Activated naive CD4-positive, alpha-beta T cell treated with Interleukin-2 at 50 U/mL for 16 hours (primary cell): ENCODE measurements at places on chromosomes 4 and X.

DNA sequence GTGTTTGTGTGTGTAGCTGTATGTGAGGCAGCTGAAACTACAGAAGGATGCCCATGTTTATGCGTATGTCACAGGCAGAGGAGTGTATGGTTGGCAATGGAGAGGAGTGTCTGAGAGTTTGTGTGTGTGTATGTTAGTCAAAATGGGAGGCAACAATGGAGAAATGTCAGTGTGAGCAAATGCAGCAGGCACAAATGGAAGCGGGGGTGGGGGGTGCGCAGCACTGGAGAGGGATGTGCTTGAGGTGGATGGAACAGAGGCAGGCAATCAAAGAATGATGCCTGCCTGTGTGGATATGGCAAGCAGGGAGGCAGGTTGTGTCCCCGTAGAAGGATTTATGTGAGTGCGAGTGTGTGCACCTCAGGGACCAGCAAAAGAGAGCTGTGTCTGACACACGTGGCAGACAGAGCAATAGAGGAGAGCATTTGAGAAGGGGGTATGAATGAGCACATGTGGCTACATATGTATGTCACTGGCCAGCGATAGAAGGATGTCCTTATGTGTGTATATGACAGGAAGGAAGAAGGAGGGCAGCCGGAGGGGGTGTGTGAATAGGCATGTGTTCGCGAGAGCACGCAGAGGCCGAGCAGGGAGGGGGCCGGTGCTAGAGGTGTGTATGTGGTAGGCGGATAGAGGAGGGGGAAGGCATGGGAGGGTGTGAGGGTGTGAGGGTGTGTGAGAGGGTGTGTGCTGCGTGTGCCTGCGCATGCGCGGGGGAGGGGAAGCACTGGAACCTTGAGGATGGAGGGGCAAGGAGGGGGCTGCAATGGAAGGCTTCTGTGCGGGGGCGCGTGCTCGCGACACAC, 1.1 kb downstream of the PJA1 start:
- DNase-seq = peak; percentile 41

- no peak for DNase-seq
Measured at GRCh38 chrX:7062903-7063302, 84.6 kb upstream of the STS start.

DNA sequence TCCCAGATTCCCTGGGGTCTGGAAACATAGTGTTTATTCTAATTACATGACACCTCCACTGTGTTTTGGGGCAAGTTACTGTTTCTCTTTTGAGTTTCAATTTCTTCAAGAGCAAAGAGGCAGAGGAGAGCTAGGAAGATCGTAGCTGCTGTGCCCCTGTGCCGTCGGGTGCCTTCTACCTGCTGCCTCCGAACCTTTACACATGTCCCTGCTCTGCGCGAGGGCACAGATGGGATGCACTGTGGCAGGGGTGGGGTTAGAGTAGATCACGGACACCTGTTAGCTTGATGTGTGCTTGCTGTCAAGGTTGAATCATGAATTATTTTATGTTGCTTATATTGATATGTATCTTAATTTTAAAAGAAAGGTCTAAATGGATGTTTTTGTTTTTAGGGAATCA, 71.1 kb upstream of the MSANTD1 start:
- no peak for DNase-seq

DNA sequence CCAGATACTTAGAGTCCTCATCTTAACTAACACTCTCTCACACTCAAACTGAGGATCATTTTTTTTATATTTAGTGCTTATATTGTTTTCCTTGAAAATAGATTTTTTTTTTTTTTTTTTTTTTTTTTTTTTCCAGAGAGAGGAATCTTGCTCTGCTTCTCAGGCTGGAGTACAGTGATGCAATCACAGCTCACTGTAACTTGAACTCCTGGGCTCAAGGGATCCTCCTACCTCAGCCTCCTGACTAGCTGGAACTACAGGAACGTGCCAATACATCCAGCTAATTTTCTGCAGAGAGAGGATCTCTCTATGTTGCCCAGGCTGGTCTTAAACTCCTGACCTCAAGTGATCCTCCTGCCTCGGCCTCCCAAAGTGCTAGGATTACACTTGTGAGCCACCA, 650.3 kb upstream of the ATOH1 start:
- no peak for DNase-seq

GRCh38 chr4:102141842-102142241, 203.4 kb downstream of the SLC39A8 start:
- DNase-seq = no peak

DNA sequence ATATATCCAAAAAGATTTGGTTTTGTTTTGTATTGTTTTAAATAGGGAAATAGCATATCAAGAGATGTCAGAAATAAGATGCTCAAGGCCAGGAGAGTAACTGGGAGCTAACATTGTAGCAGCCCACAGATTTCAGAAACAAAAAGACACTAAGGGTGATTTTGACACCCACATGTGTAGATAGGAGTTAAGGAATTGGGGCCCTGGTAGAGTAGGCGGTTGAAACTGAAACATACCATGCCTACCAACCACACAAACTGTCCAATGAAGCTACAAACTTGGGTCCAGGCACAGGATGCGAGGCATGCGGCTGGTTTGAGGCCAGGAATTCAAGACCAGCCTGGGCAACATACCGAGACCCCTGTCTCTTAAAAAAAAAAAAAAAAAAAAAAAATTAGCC, 6.3 kb upstream of the HSPA4L start:
- no peak for DNase-seq

DNA sequence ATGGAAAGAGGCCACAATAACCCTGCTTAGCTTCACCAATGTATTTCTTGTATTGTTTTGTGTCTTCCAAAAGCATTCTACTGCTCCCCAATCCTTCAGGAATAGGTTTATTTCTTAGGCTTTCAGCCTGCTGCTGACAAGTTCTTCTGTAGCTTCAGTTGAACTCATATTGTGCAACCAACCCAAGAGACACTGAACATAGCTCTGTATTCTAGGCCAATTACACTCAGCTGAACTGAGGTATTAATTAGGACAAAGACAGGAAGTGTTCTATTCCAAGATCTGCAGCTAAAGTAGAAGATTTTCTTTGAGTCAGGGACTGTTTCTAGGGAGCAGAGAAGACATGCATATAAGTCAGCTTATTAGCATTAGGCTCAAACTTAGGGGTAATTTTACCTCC, 151.8 kb downstream of the LHFPL1 start:
- no peak for DNase-seq

- DNase-seq = no peak
Measured at GRCh38 chr4:77153006-77153405, 4.0 kb upstream of the CCNG2 start.

DNA sequence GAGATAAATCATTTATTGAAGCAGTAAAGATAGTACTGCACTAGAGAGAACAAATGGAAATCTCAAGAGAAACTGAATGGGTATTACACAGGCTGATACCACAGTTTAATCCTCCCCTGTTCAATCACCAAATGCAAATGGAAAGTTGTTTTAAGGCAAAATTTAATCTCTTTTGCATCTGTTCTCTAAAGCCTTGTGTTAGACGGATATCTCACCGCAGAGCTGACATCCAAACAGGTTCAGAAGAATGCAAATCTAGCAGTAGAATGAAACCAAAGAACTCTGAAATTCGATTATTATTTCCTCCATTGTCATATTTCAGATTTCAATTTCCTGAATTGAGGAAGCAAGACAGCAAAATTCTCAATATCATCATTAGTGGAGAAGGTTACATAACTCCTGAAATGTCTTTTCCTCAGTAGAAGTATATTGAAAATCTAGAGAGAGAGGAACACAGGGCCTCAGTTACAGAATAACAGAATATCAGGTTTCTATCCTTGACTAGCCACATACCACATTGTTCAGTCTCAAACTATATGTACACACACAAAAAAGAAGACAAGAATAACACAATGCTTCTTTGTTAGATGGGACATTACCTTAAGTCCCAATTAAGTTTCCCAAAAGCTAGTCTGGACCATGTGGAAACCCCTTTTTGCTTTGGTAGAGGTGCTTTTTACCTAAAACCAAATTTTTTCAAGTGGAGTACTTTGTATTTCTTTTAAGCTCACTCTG, 94.1 kb upstream of the BANK1 start:
- no peak for DNase-seq
